ENCODE measurements at places on chromosomes 16 and 17. TPM values are rescaled to one million over a fixed set of nuclear protein-coding genes. Genes with fewer than 3 reads are reported as not detected.

DNA sequence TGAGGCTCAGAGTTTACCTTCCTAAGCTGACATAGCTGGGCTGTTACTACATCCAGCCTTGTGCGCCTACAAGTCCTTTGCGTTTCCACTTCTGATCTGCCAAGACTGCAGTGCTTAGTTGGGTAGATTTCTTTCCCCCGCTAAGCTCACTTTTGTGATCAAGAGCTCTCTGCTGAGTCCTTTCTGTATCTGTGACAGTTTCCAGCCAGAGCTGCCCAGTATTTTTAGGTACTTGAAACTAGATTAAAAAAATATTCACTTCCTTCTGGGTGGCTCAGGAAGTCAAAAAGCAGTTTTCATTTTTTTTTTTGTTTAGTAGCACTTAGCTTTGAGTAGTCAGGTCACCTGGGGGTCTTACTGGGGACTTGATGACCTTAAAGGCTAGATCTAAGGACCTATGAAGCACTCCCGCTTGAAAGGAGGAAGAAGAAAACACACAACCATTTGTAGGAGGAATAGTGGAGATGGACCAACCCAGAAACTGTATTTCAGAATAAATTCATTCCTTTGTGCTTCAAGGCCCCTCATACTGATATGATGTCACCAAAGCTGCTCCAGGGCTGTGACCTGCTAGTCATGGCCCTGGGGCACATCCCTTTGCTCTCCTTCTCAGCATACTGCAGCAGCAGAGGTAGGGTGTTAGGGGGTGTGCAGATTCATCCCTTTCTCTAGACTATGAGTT lies 75.6 kb upstream of the HNF1B start:
- DNase-seq: no peak

- no peak for DNase-seq
Observed at GRCh38 chr17:45686250-45686649, 97.9 kb upstream of the CRHR1 start.

Gene LGALS9
- 7.2 TPM for total RNA-seq

- DNase-seq: peak; percentile 37
Observed at GRCh38 chr17:35747540-35748017, 5.5 kb downstream of the GAS2L2 start.

Gene PRSS53
- 0.92 TPM for total RNA-seq

Gene SCGB1C2
- total RNA-seq: not detected

GRCh38 chr17:35793257-35793656 lies 2.2 kb downstream of the MMP28 start:
- DNase-seq: no peak

DNA sequence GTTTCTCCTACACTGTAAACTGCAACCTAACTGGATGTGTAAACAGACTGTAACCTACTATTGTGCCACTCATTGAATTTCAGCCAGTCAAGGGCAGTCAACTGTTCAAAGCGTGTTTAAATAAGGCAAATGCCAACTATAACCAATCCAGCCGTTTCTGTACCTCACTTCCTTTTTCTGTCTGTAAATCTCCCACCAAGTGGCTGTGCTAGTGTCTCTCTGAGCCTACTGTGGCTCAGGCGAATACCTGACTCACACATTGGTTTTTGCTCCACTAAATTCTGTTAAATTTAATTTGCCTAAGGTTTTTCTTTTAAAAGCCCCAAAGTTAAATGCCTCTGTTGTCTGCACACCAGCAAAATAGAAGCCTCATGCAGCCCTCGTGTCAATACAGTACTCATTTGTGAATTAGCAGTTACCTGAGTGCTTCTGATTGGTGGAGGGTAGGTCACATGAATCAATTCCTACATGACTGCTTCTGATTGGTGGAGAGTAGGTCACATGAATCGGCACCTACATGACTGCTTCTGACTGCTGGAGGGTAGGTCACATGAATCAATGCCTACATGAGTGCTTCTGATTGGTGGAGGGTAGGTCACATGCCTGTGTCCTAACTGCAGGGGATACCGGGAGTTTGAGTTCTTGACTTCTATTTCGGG lies 31.1 kb upstream of the CCR7 start:
- no peak for DNase-seq

DNA sequence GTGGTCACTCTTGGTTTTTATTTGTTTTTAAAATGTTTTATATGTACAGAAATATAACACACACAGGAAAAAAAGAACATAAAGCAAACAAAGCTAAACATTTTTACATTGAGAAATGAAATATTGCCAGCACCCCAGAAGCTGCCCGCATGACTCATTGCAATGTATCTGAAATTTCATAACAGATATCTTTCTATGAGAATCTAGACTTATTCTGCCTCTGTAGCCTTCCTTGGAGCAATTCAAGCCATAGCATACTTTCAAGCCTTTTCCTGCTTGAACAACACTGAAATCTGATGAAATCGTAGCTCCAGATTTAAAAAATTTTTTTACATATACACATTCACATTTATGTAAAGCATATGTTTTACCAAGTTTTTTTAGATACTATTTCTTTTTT lies 86.9 kb downstream of the RBBP6 start:
- no peak for DNase-seq

Gene CHTF18
- 14.2 TPM for total RNA-seq

- DNase-seq: peak; percentile 51
Observed at GRCh38 chr16:73020409-73020884, 27.5 kb downstream of the ZFHX3 start.

Gene DLG4
- total RNA-seq: 11.3 TPM

DNA sequence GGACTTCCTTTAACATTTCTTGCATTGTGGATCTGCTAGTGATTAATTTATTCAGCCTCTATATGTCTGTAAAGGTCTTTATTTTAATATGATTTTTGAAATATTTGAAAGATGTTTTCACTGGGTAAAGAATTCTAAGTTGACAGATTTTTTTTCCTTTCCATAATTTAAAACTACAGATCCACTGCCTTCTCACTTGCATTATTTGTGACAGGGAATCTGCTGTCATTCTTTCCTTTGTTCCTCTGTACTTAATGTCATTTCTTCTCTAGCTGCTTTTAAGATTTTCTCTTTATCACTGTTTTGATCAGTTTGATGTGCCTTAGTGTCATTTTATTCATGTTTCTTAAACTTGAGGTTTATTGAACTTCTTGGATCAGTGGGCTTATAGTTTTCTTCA lies 159.9 kb downstream of the CYB561 start:
- DNase-seq: no peak

- DNase-seq: no peak
Observed at GRCh38 chr17:8141741-8142140, 10.5 kb downstream of the PER1 start.

- no peak for DNase-seq
Observed at GRCh38 chr17:79022507-79022991, 1.4 kb upstream of the C1QTNF1 start.

Gene TEKT3
- total RNA-seq: not detected

DNA sequence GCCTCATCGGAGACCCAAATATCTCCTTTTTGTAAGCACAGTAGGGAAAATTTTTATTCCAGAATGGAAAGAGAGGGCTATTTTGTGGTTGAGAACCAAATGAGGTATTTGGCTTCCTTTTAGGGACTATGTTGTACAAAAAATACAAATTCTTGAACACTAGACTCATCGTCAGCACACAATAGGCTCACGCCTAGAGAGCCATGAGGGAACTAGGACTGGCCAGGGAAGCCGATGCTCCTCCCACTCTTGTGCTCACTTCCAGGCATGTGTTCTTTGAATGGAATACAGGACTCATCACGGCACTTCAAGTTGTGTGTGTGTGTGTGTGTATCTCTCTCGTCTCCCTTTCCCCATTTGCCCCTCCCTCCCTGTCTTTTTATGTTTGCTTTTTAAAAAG lies 17.8 kb upstream of the BLMH start:
- DNase-seq: no peak

Gene ABCC3
- total RNA-seq: 3.6 TPM

DNA sequence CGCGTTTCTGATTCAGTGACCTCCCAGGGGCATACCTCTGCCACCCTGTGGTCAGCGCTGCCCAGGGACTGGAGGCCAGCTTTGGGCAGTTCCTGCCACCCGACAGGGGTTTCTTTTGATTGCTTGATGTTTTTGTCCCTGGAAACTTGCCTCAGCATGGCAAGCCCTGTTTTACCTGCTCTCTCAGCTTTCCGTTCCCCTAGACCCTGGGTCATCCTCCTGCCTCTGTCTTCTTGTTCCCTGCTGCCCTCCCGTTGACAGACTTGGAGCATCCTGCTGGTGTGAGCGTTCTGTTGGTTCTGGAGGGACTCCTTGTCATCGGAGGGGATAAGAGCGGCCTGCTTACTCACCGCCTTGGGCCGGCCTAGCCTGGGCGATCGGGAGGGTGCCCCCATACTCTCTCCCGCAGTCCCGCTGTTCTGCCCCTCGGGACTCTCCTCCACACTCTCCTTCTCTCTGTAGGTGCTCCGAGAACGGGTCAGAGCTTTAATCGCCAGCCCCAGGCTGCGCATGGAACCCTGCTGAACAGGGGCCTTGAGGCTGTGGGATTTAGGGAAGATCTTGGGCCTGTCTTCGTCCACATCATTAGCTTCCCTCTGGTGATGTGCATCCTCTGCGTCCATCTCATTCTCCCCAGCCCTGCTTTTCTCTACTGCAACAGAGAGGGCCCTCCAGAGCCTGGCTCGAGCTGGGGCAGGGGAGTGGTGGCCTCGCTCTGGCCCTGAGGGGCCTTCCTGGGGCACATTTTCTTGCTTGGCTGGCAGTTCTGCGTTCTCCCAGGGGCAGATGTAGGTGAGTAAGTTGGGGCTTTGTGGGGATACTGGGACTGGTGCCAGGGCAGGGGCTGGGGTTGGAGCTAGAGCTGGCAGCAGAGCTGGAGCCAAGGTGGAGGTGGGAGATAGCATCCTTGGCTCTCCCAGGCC lies 13.7 kb downstream of the GPR179 start:
- DNase-seq: no peak

- DNase-seq: no peak
Observed at GRCh38 chr17:79046197-79046915, 22.4 kb downstream of the C1QTNF1 start.

Gene RHBDL1
- 0.73 TPM for total RNA-seq

DNA sequence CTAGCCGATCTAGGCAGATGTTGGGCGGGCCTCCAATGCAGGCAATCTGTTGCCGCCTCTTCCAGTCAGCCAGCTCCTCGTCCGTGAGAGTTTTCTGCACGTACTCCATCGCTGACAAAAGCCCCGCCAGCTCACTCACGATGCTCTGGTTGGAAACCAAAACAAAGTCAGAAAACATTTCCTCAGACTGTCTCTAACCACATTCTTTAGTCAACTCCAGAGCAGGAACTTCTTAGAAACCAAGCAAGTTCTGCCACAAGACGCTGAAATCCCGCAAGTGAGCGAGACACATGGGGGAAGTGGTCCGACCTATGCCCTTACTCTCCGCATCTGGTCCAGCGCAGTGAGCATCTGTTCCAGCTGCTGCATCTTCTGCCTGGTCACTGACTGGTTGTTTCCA lies 49.1 kb downstream of the STAT5A start:
- no peak for DNase-seq

- no peak for DNase-seq
Observed at GRCh38 chr16:12529582-12529981, 274.1 kb downstream of the CPPED1 start.

Gene BAIAP3
- total RNA-seq: 0.46 TPM

Gene SMCR8
- total RNA-seq: 17.8 TPM

Gene CNTNAP4
- total RNA-seq: not detected

Gene NPIPA5
- total RNA-seq: 1.1 TPM

Gene IL32
- total RNA-seq: 33.7 TPM

GRCh38 chr17:74326506-74326905 lies 480 bp downstream of the KIF19 start:
- DNase-seq: no peak

DNA sequence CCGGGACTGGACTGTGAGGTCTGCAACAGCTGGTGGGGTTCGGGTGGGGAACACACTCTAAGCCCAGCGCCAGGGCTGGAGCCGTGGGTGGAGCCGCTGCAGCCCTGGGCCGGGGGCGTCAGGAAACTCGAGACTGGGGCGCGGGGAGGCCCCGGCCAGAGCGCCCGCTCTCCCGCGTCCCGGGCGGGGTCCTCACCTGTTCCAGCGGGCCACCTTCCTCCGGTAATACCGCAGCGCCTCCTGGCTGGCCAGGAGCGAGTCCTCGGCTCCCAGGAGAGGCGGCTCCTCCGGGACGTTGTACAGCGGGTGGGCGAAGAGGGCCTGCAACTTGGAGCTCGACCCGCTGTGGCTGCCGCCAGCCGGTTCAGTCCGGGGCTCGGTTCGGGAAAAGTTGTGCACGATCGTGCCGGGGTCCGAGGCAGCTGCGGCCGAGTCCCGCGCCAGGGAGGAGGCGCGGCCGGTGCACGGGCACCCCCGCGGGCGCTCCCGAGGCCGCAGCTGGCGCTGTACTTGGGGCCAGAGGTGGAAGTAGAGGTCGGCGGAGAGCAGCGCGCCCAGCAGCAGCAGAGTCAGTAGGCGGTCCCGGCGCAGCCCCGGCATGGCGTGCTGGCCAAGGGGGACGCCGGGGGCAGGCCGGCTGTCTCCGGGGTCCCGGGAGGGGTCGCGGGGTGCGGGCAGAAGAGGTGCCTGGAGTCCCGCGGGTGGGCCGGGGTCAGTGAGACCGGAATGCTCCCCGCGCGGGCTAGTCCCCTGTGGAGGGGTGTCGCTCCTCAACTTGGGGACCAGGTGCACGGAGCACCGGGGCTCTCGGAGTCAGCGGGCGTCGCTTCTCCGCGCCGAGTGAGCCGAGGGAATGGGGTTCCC lies 868 bp downstream of the FAM20A start:
- no peak for DNase-seq

GRCh38 chr16:86931410-86931941 lies 353.1 kb downstream of the FOXL1 start:
- peak; percentile 89 for DNase-seq

Gene SP2
- 1.3 TPM for total RNA-seq

Gene SOX9
- total RNA-seq: not detected

Gene ZNF469
- 1.3 TPM for total RNA-seq

DNA sequence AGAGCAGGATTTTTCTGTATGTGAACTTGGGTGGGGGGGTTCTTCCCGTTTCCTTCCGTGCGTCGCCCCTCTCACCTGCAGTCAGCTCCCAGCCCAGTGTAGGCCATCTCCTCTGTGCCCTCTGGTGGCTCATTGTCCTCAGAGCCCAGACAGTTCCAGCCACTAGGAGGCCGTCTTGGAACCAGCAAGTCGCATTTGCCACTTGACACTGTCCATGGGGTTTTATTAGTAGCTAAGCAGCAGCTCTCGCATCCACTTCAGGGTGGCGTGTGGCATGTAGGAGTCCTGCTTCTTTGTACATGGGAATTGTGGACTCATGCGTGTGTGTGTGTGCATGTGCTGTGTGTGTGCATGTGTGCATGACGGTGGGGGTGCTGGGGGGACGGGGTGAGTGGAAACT lies 74.0 kb downstream of the SEC14L1 start:
- no peak for DNase-seq
